T-cell (primary cell): ENCODE measurements at places on chromosomes 5 and 9. TPM values are rescaled to one million over a fixed set of nuclear protein-coding genes. Genes with fewer than 3 reads are reported as not detected.

- DNase-seq: no peak
Measured at GRCh38 chr5:154295551-154295950, 105.0 kb downstream of the GALNT10 start.

DNA sequence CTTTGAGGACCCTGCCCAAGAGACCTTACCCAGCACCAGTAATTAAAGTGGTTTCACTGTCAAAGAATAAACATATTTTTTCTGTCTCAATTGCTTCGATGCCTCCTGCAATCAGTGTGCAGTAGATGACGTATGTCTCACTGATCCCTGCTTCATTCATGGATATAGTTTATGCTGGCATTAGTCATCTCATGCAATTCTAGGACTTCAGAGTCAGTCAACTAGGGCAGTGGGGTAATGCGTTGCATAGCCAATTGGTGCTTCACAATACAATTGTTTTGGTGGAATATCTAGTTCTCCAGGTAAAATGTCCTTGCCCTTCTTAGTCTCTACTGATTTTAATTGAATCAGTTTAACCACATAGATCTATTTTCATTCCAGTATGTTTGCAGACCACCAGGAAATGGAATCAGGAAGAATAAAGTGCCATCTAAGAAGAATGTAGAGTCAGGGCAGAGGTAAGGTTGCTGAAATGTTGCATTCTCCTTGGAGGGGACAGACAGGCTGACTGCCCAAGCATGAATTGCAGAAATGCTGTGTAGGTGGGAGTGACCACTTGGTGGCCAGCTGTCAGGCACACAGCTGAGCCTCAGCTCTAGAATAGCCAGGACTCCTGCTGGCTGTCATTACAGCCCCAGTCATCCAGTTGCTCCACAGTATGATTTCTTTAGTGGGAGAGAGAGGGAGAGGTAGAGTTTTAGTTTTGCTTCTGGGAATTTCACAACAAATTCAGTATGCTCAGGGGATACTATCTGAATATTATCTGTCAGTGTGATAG, 73.5 kb upstream of the MEGF10 start:
- DNase-seq: no peak

The STX17 gene
- 47.5 TPM for total RNA-seq

DNA sequence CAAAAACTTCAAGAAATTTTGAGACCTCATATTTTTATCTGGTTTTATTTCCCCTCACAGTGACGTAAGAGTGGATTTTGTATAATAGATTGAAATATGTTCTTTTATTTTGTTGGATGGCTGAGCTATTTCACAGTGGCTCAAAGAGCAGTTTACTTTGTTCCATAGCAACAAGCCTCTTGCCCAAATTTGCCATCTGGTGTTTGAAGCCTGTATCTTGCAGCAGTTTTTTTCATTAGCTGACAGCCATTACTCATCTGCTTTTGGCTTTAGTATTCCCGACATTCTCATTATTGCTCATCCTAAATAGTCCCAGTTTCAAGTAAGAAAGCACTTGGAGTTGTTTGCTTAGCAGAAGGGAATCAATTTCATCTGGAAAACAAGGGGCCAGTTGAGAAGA, 36.3 kb downstream of the GDA start:
- no peak for DNase-seq

The GOLGA2 gene
- 49.7 TPM for total RNA-seq

DNA sequence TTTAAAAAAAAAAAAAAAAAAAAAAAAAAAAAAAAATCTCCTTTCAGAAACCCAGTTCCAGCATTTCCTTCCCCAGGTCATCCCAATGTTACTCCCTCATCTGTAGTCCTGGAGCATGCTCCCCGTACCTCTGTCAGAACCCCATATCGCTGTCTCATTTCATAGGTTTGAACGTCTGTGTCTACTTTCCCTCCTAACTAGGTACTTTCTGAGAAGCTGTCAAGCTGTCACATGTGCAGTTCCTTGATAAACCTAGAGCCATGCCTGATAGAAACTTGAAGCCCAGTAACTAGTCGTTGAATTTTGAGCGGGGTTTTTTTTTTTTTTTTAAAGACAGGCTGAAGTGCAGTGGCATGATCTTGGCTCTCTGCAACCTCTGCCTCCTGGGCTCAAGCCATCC, 15.6 kb downstream of the EXOSC3 start:
- DNase-seq: no peak

GRCh38 chr5:162657076-162657475, 589.5 kb downstream of the GABRG2 start:
- no peak for DNase-seq

DNA sequence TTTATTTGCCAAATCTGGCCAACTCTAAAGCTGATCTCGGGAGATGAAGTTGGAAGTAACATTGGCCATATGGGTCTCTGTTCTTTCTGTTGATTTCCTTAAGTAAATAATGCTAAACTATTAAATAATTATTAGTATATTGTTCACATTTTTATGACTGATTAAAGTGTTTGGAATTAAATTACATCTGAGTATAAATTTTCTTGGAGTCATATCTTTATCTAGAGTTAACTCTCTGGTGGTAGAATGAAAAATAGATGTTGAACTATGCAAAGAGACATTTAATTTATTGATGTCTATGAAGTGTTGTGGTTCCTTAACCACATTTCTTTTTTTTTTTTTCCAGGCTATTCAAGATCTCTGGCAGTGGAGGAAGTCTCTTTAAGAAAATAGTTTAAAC, 9.3 kb upstream of the FGF18 start:
- DNase-seq: no peak

- DNase-seq: no peak
Measured at GRCh38 chr9:26753971-26754370, 138.6 kb downstream of the CAAP1 start.

DNA sequence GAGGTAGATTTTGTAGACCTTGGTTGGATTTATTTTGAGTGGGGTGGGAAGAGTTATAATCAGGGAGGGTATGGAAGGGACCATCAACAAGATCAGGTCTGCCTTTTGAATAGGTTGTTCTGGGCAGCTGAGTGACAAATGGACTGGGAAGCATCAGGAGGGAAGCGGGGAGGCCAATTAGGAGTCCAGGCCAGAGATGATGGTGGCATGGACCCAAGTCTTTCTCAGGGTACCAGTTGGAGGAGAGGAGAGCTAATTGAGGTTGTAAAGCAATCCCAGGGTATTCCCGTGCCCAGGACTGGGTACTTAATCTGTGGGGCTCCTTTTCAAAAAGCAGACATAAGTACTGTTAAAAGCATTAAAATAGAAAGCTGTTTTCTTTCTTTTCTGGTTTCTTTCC, 88.9 kb downstream of the ARHGAP26 start:
- no peak for DNase-seq

GRCh38 chr9:111937301-111937700, 40.7 kb downstream of the UGCG start:
- no peak for DNase-seq

DNA sequence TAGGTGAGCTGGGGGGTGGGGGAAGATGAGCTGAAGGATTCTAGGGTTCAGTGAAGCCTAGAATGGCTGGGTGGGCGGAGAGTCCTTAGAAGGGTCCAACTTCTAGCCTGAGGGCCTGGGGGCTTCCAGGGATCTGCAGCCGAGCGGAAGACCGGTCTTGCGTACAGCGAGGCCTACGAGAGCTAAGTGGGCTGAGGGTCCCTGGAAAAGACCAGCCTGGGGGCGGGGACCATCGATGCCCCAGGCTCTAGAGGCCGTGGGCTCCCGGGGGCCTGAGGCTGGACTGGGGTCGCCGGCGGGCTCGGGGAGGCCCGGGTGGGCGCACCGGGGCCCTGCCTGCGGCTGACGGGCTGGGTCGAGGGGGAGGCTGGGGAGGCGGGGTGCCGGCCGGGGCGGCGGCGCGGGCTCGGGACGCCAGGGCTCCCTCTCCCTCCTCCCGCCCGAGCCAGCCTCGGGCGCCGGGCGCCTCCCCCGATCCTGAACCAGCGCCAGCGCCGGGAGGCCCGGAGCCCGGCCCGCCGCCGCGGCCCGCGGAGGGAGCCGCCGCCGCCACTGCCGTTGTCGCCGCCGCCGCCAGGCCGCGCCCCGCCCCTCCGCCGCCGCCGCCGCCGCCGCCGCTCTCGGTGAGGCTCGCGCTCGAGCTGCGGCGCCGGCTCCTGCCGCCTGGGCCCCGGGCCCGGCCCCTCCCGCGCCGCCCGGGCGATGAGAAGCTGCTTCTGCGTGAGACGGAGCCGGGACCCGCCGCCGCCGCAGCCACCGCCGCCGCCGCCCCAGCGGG, at the start of gene MVB12B:
MVB12B (plus strand) TSS at position 602 of the 778 bp plus-strand sequence; CDS start at position 703, 101 bp downstream.
- peak; percentile 41 for DNase-seq

GRCh38 chr5:50751064-50751657, 84.7 kb downstream of the PARP8 start:
- DNase-seq: no peak

DNA sequence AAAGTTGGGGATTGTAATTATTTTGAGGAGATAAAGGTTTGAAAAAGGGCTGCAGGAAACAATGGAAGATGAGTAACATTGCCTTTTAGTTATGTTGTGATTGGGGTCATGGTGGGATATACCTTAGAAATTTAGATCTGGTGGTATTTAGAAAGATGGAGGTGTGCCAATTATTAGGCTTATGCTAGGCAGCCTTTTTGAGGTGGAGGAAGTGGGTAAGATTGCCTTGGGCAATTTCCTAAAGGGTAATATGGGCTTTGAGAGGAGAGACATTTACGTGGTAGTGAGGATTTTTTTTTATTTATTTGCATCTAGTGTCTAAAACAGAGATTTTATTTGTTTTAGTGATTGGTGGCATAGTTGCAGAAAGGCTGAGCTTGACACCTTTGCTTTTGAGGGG, 10.5 kb downstream of the HSPA4 start:
- no peak for DNase-seq

- DNase-seq: no peak
Measured at GRCh38 chr9:125038166-125038565, 97.3 kb upstream of the GOLGA1 start.

DNA sequence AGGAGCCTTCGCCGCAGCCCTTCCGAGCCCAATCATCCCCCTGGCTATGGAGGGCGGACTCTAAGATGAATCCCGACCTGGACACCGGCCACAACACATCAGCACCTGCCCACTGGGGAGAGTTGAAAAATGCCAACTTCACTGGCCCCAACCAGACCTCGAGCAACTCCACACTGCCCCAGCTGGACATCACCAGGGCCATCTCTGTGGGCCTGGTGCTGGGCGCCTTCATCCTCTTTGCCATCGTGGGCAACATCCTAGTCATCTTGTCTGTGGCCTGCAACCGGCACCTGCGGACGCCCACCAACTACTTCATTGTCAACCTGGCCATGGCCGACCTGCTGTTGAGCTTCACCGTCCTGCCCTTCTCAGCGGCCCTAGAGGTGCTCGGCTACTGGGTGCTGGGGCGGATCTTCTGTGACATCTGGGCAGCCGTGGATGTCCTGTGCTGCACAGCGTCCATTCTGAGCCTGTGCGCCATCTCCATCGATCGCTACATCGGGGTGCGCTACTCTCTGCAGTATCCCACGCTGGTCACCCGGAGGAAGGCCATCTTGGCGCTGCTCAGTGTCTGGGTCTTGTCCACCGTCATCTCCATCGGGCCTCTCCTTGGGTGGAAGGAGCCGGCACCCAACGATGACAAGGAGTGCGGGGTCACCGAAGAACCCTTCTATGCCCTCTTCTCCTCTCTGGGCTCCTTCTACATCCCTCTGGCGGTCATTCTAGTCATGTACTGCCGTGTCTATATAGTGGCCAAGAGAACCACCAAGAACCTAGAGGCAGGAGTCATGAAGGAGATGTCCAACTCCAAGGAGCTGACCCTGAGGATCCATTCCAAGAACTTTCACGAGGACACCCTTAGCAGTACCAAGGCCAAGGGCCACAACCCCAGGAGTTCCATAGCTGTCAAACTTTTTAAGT, 819 bp downstream of the ADRA1B start:
- no peak for DNase-seq

The MFAP3 gene
- total RNA-seq: 24.5 TPM

DNA sequence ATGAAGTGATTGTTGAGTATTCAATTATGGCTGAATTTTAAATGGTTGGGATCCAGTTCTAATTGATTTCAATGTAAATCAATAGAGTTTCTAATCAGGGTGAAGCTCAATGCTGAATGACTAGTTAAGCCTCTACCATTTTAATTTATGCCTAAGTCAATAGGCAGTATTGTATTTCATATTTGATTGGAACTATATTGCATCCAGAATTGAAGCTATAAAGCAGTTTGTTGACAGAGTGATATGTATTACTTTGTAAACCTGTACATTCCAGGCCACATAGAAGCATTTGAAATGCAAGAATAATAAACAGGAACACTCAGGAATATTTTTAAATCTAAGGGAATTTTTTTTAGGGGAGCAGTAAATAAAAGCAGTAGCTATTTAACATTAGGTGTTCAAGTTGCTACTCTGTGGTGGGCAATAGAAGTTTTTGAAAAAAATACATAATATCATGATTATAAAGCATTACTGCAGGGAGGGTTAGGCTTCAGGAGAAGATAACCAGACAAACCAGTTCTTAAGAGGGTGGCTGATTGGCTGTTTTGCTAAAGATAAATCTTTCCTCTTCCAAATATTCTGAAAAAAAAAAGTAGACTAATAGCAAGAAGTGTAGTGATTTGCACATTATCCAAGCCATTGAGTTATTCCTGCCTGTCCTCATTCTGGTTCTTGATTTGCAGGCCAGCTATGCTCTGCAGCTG, 492.0 kb upstream of the MEF2C start:
- no peak for DNase-seq

The REEP2 gene
- total RNA-seq: 0.18 TPM

DNA sequence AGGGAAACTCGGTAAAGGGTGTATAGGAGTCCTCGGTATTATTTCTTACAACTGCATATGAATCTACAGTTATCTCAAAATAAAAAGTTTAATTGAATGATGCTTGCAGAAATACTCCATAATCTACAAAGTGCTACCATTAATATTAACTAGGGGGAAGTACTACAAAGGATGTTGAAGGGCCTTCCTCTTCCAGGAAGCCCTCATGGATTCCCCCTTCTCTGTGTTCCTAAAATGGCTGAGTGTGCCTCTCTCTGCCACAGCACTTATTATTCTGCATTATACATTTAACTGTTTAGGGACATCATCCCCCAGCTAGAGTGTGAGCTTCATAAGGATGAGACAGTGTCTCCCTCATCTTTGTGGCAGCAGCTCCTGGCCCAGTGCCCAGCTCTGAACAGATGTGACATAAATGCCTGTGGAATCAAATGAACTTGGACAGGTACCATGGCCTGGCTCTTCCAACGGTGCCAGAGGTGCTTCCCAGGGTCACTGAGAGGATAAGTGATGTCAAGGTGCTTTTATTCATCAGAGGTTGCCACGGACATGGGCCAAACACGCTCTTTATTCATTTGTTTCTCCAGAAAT, 99.5 kb downstream of the PAX5 start:
- no peak for DNase-seq

GRCh38 chr5:166282939-166283338, 2008.5 kb upstream of the WWC1 start:
- no peak for DNase-seq

- no peak for DNase-seq
Measured at GRCh38 chr9:107707915-107708441, 218.4 kb upstream of the KLF4 start.

GRCh38 chr9:131125038-131125287, 423 bp upstream of the NUP214 start:
- peak; percentile 4 for DNase-seq
